ENCODE measurements at places on chromosomes 5 and 9. TPM values are rescaled to one million over a fixed set of nuclear protein-coding genes. Genes with fewer than 3 reads are reported as not detected.

The CYLC2 gene
- total RNA-seq: not detected

DNA sequence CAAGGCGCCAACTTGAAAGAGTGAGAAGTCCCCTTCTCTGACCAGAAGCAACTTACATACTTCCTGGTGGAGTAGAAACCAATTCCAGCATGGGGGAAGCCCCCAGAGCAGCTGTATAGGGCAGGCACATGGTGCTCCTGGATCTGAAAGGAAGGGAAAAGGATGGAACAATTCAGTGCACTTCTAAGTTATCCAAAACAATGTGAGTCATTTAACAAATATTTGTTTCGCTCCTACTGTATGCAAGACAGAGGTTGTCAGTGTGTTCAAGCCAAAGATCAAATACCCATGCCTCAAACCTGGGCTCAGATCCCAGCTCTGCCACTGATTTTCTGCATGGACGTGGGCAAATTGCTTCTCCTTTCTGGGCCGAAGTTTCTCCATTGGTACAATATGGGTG, 67.1 kb downstream of the LHX2 start:
- H3K36me3 ChIP-seq: no peaks in the 10 kb centered on the region
- H3K27me3 ChIP-seq: peaks cover 5% of the 10 kb centered on the region
- no peak overlapping the region for H3K27ac ChIP-seq
- H3K4me1 ChIP-seq: no peaks in the 10 kb centered on the region
- no peak overlapping the region for H3K4me3 ChIP-seq
- no peak for DNase-seq

GRCh38 chr9:104869811-104870210, 58.1 kb downstream of the ABCA1 start:
- H3K27me3 ChIP-seq: no peaks in the 10 kb centered on the region
- no peak for DNase-seq
- H3K4me1 ChIP-seq: no peaks in the 10 kb centered on the region
- H3K36me3 ChIP-seq: no peaks in the 10 kb centered on the region

GRCh38 chr9:82406456-82407085, 418.0 kb downstream of the SPATA31D1 start:
- no peak for DNase-seq
- no peaks in the 10 kb centered on the region for H3K27me3 ChIP-seq
- no peak overlapping the region for H3K4me3 ChIP-seq
- H3K27ac ChIP-seq: no peak overlapping the region
- no peaks in the 10 kb centered on the region for H3K36me3 ChIP-seq

Measured in activated CD8-positive, alpha-beta T cell treated with anti-CD3 and anti-CD28 coated beads for 36 hours (primary cell).